ENCODE measurements at places on chromosomes 3 and 15. TPM values are rescaled to one million over a fixed set of nuclear protein-coding genes. Genes with fewer than 3 reads are reported as not detected.

DNA sequence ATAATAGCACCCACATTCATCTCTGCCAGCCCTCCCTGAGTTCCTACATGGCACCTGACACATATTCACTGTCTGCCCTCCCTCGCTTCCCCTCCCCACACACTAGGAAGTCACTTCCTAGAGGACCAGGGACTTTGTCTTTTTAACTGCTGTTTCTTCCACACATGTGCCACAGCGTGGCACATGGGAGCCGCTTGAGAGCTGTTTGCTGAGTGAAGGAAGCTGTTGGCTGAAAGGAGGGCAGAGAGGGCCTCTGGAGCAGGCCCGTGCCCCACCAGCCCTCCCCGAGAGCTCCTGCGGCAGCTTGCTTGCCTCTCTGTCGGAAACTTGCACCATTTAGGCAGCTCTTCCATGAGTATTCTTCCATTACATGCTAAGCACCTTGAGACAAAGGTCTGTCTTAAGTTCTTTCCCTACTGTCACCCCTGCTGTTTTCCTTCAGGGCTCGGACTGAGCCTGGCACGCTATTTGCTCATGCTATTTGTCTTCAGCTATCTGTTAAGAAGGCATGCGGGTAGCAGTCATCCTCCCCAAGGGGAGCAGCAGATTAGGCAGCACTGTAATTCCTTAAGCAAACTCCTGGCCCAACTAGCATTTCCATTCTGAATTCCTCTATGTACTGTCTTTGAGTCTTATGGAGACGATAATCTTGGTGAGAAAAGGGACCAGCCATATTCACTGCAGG lies 72.2 kb downstream of the CACNA1D start:
- DNase-seq, result no peak

- no peak for DNase-seq
Measured at GRCh38 chr3:153848702-153849101, 272.5 kb upstream of the ARHGEF26 start.

SYNPR gene
- not detected for total RNA-seq

KBTBD13 gene
- not detected for total RNA-seq

GRCh38 chr3:23644676-23645075 lies 161.1 kb upstream of the UBE2E1 start:
- DNase-seq, result no peak

- DNase-seq, result no peak
Measured at GRCh38 chr3:42439261-42440115, 29.1 kb upstream of the LYZL4 start.

GRCh38 chr3:162200836-162201235 lies 704.2 kb downstream of the OTOL1 start:
- no peak for DNase-seq

Data from GM23248 (cell line).